ENCODE measurements at places on chromosomes 1 and 21.

GRCh38 chr1:243623841-243624240, 226.2 kb downstream of the AKT3 start:
- no peak for DNase-seq

GRCh38 chr1:12556368-12556930, 61.6 kb downstream of the DHRS3 start:
- peak; percentile 15 for DNase-seq

- no peak for DNase-seq
Observed at GRCh38 chr21:39818557-39818956, 48.7 kb upstream of the PCP4 start.

GRCh38 chr1:204438628-204439027, 27.0 kb upstream of the PPP1R15B start:
- no peak for DNase-seq

DNA sequence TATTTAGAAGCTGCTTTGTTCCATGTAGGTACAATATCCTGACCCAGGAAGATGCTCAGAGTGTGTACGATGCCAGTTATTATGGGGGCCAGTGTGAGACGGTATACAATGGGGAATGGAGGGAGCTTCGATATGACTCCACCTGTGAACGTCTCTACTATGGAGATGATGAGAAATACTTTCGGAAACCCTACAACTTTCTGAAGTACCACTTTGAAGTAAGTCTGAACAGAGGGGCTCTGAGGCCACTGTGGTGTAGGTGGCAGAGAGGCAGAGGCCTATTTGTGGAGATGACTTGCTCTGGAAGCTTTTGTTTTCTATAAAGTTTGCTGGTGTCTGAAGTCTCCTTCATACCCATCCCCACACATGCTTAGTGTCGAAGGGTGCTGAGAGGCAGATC, 26.8 kb downstream of the C8A start:
- no peak for DNase-seq

- DNase-seq: no peak
Observed at GRCh38 chr1:16438924-16439323, 1.6 kb upstream of the NECAP2 start.

GRCh38 chr1:9726905-9727595, 75.5 kb downstream of the PIK3CD start:
- DNase-seq: no peak

- no peak for DNase-seq
Observed at GRCh38 chr1:82446955-82447354, 646.2 kb downstream of the ADGRL2 start.

DNA sequence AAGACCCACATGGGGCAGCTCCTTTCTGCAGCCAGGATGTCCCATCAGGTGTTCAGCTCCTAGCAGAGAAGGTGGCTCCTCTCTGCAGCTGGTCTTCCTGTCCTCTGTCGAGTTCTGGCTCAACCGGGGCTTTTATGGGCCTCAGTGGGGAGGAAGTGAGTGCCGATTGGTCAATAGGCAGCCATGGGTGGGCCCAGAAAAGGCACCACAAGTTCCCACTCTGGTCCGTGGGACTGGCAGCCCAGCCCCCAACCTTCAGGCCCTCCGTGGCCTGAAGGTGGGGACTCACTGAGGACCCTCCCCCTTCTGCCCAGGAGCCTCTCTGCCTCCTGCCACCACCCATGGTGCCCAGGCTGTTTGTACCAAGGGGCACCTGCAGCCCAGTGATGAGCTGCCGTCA, 161.7 kb upstream of the DUSP10 start:
- no peak for DNase-seq

GRCh38 chr1:153361480-153362109, 3.9 kb downstream of the S100A9 start:
- no peak for DNase-seq

DNA sequence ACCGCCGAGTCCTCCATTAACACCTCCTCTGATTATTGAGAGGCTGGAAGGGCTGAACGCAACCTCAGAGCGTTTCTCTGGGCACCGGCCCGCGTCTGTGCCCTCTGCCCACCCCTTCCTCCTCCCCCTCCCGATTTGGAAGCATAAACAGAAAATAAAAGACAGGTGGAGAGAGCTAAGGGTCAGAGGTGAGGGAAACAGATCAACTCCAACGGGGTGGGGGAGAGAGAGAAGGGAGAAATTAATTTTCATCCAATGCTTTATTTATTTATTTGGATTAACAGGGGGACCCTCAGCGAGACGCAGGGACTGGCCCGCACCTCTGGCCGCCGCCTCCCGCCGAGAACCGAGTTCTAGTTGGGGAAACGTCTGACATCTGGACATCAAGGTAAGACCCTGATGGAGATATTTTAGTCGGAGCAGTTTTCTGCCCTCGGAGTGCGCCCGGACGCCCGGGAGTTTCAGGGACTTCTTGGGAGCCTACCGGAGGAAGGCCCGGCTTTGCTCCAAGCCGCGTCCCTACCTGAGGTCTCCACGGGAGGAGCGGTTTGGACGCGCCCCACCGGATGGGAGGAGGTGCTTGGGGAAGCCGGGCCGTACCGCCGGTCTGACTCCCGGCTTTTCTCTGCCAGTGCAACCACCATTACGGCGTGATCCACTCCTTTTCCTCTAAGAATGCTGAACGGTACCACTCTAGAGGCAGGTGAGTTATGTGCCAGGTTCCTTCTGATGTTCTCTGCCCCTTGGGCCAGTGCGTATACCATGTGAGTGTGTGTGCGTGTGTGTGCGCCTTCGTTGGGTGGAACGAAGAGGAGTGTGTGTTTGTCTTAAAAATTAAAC, 5.1 kb upstream of the LHX9 start:
- DNase-seq: no peak

- no peak for DNase-seq
Observed at GRCh38 chr1:6592441-6592840, 10.2 kb downstream of the KLHL21 start.

DNA sequence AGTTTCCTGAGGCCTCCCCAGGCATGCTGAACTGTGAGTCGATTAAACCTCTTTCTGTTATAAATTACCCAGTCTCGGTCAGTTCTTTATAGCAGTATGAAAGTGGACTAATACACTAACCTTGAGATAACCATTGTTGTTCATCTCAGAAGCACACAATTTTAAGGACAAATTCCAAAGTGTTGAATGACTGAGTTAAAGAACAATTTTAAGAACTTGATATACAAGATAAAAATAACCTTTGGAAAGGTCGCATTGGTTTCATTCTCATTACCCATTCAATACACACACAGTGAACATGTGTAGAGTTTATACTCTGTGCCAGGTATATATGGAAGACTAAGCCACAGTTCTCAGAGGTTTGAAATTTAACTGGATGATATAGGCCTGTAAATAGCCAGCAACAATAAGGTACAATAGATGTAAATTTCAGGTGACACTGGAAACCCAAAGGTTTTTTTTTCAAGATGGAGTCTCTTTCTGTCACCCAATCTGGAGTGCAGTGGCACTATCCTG, 19.1 kb upstream of the SRSF10 start:
- no peak for DNase-seq

- DNase-seq: no peak
Observed at GRCh38 chr1:22886211-22886610, 86.5 kb downstream of the LACTBL1 start.

- DNase-seq: no peak
Observed at GRCh38 chr1:38020396-38020795, 7.9 kb downstream of the UTP11 start.

DNA sequence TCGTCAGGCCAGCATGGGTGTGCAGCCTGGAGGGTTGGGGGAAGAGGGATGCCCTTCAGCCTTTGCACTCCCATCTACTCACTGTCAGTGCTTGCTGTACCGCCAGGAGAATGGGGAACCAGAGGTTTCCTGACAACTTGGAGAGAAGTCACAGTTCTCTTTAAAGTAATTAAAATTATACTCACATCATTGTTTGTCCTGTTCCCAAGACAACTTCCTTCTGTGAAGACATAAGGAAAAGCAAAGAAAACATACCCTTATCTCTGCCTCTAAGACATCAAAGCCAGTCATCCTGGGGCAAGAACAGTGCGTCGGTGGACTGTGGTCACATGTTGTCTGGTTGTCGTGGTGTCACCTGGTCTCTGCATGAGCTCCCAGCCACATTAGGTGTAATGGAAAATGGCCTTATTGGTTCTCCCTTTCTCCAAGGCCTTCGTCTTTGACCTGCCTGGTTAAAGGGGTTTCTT, 17.6 kb downstream of the TRAF5 start:
- no peak for DNase-seq

- DNase-seq: no peak
Observed at GRCh38 chr1:113617438-113618141, 141.7 kb downstream of the PHTF1 start.

GRCh38 chr21:17759511-17760178, 59.5 kb downstream of the C21orf91 start:
- no peak for DNase-seq

GRCh38 chr21:33949516-33950430, 34.2 kb upstream of the ATP5PO start:
- no peak for DNase-seq

DNA sequence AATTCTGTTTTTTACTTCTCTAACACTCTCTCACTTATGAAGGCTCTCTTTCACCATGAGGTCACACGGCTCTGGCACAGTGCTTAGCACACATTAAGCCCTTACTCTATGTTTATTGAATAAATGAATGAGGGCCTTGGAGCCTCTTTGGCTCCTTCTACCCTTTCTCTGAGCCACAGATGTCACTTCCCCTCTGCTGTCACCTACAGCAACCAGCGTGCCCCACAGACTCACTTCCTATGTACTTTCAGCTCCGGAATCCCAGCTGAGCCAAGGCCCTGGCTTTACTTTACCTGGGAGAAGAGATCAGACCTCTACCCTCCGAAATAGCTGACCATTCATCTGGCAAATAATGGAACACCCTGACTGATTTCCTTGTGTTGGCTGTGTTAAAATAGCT, 53.7 kb upstream of the HMCN1 start:
- no peak for DNase-seq

DNA sequence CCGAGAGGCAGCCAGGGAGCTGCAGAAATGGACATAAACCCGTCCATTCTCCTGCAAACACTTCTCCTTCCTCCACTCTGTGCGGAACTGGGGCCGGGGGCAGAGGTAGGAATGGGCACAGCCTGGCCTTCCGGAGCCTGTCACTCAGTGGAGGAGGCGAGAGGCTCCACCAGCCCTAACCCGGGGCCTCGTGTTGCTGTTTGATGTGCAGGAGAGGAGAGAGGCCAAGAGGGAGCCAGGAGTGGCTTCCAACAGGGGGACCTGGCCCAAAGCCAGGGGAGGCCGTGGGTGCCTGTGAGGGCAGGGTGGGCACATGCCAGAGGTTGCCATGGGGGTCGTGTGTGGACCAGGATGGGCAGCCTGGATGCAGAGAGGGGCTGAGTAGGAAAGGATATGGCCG, 158.1 kb upstream of the ARHGEF16 start:
- no peak for DNase-seq

DNA sequence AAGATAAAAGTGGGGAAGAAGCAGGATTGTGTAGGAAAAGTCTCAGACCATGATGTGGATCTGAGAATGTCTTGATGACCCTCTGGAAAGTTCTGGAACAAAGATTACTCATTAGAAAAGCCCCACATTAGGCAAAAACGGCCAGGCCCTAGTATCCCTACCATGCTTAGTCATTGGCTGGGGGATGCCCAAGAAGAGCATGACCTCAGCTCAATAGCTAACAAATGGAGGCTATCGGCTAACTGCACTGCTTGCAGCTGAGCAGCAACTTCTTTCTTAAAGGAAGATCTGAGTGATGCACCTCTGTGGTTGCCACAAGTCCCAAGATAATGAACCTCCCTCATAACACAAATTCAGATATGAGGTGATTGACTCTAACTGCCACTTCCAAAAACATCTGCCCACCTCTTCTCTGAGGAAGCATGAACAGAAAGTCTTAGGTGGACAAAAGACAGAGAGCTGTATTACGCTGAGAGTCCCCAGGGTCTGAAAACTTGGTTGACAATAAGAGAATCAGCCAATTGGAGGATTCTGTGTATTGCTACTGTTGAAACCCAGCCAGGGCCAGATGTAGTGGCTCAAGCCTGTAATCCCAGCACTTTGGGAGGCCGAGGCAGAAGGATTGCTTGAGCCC, 64.6 kb upstream of the AK4 start:
- no peak for DNase-seq

GRCh38 chr1:216750031-216750627, 26.9 kb upstream of the ESRRG start:
- peak; percentile 58 for DNase-seq

DNA sequence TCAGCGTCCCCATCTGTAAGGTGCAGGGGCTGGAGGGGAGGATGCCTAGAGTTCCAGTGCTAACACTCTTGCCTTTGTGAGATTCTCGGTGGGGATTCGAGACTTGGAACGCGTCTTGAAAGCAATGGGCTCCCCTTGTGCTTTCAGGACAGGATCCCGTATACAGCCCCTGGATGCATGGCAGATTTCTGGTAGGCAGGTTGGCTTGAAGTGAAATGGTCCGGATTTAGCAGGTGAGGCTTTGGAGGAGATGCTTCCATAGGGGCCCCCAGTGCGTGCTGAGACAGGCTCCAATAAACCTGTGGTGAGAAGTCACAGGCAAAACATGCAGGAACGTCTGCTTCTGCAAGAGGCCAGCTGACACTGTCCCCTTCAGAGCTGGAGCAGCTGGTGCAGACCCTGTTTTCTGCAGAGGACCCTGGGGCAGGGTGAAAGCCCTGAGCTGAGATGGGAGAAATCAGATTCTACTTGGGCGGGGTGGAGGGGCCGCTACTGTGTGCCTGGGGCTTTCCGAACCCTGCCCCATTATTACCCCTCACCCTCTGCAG, 270.4 kb downstream of the PTPRU start:
- DNase-seq: peak; percentile 16

GRCh38 chr1:222171005-222171404, 376.9 kb downstream of the HHIPL2 start:
- peak; percentile 11 for DNase-seq

DNA sequence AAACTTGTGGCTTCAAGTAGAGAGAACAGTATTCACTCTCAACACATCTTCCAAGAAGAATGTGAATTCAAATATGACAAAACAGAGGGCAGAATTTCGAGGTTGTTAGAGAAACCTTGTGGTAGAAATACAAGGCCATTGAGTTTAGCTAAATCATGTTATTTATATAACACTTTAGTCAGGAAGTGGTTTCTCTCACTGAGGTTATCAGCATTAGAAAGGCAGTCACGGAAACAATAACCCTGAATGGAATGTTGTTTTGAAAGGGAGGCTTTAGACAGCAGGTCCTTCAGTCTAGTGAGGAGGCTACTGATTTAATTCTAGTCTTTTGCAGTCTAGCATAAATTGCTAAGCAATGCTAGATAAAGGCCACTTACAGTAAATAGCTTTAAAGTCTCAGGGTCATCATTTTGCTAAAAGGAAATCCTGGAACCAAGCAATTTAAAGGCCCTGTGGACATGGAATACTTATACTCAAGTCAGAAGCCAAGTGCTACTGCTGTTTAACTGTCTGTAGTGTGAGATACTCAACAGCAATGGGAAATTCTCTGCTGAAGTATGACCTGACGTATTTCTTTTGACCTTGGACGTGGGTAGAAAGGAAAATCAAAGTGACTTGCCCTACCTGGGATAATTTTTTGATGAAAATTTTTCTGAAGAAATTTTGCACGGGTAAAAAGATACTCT, 89.0 kb upstream of the CHODL start:
- no peak for DNase-seq

GRCh38 chr1:4603295-4604110, 50.9 kb upstream of the AJAP1 start:
- no peak for DNase-seq

Data from NCI-H2171 (cell line).